ENCODE measurements at places on chromosomes 16 and 17. TPM values are rescaled to one million over a fixed set of nuclear protein-coding genes. Genes with fewer than 3 reads are reported as not detected.

- peak overlapping the region; percentile 78 for H3K27ac ChIP-seq
- peak overlapping the region; percentile 23 for H3K4me3 ChIP-seq
- no peaks in the 10 kb centered on the region for H3K27me3 ChIP-seq
- DNase-seq = no peak
Observed at GRCh38 chr17:8956465-8956902, 9.0 kb downstream of the PIK3R5 start.

GRCh38 chr17:69170377-69170776 lies 28.7 kb upstream of the ABCA6 start:
- no peak for DNase-seq
- no peaks in the 10 kb centered on the region for H3K4me1 ChIP-seq
- H3K27me3 ChIP-seq = no peaks in the 10 kb centered on the region
- H3K27ac ChIP-seq = no peak overlapping the region
- peaks cover 3% of the 10 kb centered on the region for H3K36me3 ChIP-seq

GRCh38 chr17:48619826-48620449 lies 4.8 kb upstream of the HOXB8 start:
- DNase-seq = no peak
- no peaks in the 10 kb centered on the region for H3K36me3 ChIP-seq
- H3K4me1 ChIP-seq = peaks cover 24% of the 10 kb centered on the region
- H3K4me3 ChIP-seq = peak overlapping the region; percentile 4

DNA sequence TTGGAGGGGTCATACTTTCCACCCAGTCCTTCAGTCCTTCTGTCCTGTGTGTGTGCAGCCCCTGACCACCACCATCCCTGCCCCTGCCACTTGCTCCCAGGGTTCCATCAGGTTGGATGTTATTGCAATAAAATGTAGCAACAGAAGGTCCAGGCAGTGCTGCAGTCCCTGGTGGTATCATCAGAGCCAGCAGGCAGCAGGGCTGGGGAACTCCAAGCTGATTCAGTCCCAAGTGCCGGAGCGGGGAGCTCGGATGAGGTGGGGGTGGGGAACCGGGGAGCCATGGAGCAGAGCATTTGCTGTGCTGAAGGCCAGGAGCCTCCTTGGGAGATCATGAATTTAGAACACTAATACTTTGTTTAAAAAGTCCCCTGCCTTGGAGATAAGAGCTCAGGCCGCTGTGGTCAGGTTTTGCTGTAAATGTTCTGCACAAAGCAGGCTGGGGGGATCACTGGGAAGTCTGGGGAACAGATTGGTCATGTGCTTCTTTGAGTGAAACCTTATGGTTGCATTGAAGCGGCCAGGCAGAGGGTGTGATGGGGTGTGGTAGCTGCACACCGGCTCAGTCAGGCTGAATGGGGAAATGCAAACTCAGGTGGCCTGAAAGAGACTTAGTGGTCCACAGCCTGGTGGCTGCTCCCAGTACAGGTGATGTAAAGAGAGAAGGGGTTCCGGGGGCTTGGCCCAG lies 225.9 kb downstream of the SEC14L1 start:
- no peak for DNase-seq
- H3K4me3 ChIP-seq = no peak overlapping the region
- no peaks in the 10 kb centered on the region for H3K27me3 ChIP-seq

GRCh38 chr17:15966879-15967248 lies 21.9 kb downstream of the ADORA2B start:
- no peak for DNase-seq
- no peaks in the 10 kb centered on the region for H3K36me3 ChIP-seq
- H3K27me3 ChIP-seq = no peaks in the 10 kb centered on the region
- peak overlapping the region; percentile 10 for H3K27ac ChIP-seq
- H3K4me1 ChIP-seq = peaks cover 35% of the 10 kb centered on the region

- no peak for DNase-seq
- no peak overlapping the region for H3K27ac ChIP-seq
- H3K36me3 ChIP-seq = no peaks in the 10 kb centered on the region
- H3K27me3 ChIP-seq = peaks cover 12% of the 10 kb centered on the region
Observed at GRCh38 chr17:69724238-69724637, 309.7 kb downstream of the MAP2K6 start.

DNA sequence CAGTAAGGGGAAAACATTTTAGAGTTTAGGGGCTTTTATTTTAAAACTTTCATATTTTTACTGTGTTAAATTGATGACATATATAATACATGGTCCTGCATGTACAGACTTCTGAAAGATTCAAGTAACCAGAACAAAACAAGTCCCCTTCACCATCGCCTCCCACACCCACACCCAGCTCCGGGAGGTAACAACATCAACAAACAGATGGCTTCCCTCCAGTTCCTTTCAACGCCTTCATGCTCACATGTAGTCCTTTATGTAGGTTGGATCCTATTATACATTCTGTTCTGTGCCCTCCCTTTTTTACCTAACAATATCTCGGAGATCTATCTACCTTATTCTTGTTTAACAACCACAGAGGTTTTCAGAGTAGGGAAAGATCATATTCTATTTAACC lies 30.5 kb downstream of the GINS3 start:
- H3K27ac ChIP-seq = no peak overlapping the region
- DNase-seq = no peak
- no peak overlapping the region for H3K4me3 ChIP-seq
- H3K4me1 ChIP-seq = peaks cover 22% of the 10 kb centered on the region
- peaks cover 6% of the 10 kb centered on the region for H3K27me3 ChIP-seq
- H3K36me3 ChIP-seq = no peaks in the 10 kb centered on the region

DNA sequence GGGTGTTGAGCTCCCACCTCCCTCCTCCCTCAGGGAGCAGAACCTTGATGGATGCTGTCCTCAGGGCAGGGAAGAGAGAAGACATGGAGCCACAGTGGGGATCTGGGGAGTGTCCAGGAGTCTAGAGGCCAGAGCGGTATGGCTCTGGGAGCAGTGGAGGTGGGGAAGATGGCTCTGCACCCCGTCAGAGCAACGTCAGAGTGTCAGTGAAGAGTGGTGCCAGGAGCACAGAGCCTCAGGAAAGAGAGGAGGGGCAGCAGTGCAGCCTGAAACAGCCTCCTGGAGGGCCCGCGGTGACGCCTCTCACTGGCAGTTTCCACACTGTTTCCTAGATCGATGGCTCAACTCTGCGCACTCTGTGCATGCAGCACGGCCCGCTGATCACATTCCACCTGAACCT lies 23.2 kb upstream of the SLC5A11 start:
- no peak overlapping the region for H3K27ac ChIP-seq
- no peaks in the 10 kb centered on the region for H3K4me1 ChIP-seq
- DNase-seq = no peak
- no peak overlapping the region for H3K4me3 ChIP-seq
- H3K27me3 ChIP-seq = no peaks in the 10 kb centered on the region

- no peak overlapping the region for H3K4me3 ChIP-seq
- H3K27ac ChIP-seq = no peak overlapping the region
- no peaks in the 10 kb centered on the region for H3K36me3 ChIP-seq
- peaks cover 5% of the 10 kb centered on the region for H3K4me1 ChIP-seq
- no peak for DNase-seq
Observed at GRCh38 chr17:72025113-72025512, 95.7 kb upstream of the SOX9 start.

DNA sequence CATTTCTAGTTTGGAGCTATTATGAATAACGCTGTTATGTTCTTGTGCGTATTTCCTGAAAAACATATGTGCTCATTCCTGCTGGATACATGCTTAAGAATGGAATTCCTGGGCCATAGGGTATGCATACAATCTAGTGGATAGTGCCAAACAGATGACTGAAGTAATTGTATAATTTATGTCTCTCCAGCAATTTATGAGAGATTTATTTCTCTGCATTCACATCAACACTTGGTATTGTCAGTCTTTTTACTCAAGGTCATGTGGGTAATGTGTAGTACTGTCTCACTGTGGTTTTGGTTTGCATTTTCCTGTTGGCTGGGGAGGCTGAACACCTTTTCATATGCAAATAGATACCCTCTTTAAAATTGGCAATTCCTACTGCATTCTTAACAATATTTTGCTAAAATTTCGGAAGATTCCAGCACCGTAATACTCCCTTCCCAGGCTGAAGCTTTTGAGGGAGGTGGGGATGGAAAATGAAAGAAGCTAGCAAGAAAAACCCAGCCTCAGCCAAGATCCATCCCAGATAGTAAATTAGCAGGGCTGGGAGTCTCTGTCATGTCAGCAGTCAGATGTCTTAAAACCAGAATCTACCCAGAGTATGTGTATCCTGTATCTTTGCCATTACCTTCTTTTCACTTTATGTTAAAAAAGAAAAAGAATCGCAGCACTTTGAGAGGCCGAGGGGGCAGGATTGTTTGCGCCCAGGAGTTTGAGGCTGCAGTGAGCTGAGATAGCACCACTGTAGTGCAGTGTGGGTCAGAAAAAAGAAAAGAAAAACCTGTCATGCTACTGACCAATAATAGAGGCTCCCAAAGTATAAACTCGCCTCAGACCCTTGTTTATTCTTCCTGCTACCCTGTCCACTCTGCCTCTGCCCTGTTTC lies 204.9 kb downstream of the LGALS9B start:
- peak overlapping the region; percentile 53 for H3K4me3 ChIP-seq
- H3K4me1 ChIP-seq = peaks cover 38% of the 10 kb centered on the region
- no peak for DNase-seq
- H3K27ac ChIP-seq = peak overlapping the region; percentile 71
- H3K36me3 ChIP-seq = peaks cover 11% of the 10 kb centered on the region

DNA sequence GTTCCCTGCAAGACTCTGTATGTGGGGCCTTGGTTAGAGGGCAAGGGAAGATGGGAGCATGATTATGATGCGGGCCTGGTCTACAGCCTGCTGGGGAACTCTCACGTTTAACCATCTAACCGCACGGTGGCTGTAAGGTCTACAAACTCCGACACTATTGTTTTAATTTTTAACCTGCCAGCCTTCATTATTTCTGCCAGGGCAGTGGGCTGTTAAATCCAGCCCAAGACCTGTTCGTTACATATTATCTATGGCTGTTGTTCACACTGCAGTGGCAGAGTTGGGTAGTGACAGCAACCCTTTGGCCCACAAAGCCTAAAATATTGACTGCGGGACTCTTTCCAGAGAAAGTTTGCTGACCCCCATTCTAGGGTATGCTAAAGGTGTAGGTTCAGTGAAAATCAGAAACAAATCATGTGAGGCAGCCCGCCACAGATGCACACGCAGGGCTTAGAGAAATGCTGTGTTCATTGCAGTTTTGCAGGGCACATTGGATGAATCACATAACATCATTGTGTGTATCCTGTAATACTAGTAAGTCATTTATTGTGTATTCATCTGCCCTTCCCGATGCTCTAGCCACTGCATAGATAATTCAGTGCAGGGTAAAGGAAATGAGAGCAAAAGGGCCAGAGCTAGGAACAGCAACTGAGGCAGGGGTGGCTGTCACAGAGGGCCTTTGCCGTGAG lies 14.3 kb downstream of the SNX29 start:
- peaks cover 16% of the 10 kb centered on the region for H3K4me1 ChIP-seq
- DNase-seq = no peak
- no peak overlapping the region for H3K27ac ChIP-seq
- no peak overlapping the region for H3K4me3 ChIP-seq

- no peak overlapping the region for H3K4me3 ChIP-seq
- no peaks in the 10 kb centered on the region for H3K27me3 ChIP-seq
- H3K4me1 ChIP-seq = peaks cover 11% of the 10 kb centered on the region
- H3K36me3 ChIP-seq = peaks cover 2% of the 10 kb centered on the region
- DNase-seq = no peak
Observed at GRCh38 chr17:13919818-13920217, 149.5 kb upstream of the COX10 start.

DNA sequence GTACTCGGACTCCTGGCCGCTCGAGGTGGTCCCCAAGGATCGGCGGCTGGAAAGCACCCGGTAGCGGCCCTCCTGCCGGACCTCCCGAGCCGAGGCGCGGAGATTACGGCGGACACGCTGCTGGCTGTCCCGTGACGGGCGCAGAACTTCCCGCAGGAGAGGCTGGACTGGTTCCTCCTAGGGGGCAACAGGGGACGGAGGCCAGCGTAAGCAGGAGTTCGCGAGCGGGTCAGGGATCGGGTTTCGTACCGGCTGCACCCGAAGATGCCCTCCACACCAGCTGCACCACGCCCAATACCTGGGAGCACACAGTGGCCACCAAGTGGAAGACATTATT lies 341 bp downstream of the SLC7A6OS start:
- H3K4me3 ChIP-seq = peak overlapping the region; percentile 93
- H3K27me3 ChIP-seq = no peaks in the 10 kb centered on the region
- peak overlapping the region; percentile 95 for H3K27ac ChIP-seq
- no peak for DNase-seq

GRCh38 chr17:77618173-77618572 lies 340.3 kb upstream of the TNRC6C start:
- no peaks in the 10 kb centered on the region for H3K27me3 ChIP-seq
- peak; percentile 20 for DNase-seq
- peak overlapping the region; percentile 80 for H3K27ac ChIP-seq

DNA sequence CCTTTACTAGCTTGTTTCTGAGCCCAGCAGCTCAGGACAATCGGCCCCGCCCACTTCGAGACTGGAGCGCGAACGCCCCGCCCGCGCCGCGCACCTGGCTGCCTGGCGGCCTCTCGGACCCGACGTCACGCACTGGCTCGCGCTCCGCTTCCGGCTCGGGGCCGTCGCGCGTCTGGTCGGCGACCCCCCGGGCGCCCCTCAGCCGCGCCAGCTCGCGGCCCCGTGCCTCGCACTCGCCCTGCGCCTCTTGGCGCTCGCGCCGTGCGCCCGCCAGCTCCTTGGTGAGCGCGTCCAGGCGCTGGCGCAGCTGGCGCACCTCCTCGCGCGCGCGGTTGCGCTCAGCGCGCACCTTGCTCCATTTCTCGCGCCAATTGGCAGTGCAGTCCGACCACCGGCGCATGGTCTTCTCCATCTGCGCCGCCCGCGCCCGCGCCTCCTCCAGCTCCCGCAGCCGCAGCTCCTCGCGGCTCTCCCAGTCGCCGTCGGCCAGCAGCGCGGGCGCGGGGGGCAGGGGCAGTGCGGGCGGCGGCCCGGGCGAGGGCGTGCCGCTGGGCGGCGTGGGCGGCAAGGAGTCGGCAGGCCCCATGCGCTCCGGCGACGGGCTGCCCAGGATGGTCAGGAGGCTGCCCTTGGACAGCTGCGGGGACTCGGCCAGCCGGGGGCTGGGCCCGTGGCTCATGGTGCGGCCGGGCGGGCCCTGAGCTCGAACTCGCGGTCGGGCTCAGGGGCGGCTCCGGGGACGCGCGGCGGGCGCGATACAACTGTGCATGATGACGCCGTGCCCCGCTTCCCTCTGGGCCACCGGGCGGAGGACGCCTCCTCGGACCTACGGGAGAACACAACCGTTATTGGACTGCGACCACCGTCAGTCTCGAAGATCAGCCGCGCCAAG lies 7.6 kb downstream of the CCDC102A start:
- no peak for DNase-seq
- H3K27me3 ChIP-seq = no peaks in the 10 kb centered on the region
- peaks cover 41% of the 10 kb centered on the region for H3K4me1 ChIP-seq
- H3K36me3 ChIP-seq = no peaks in the 10 kb centered on the region
- H3K27ac ChIP-seq = peak overlapping the region; percentile 93

GRCh38 chr17:8060274-8060673 lies 21.4 kb downstream of the ALOX15B start:
- H3K27ac ChIP-seq = no peak overlapping the region
- DNase-seq = peak; percentile 47
- peaks cover 87% of the 10 kb centered on the region for H3K27me3 ChIP-seq

Gene ITPRIPL2
- total RNA-seq = 0.38 TPM

Gene SLC5A11
- total RNA-seq = 0.10 TPM

Gene KIF2B
- total RNA-seq = not detected

Gene MYLK3
- 0.54 TPM for total RNA-seq

Gene KCNAB3
- 7.5 TPM for total RNA-seq

Gene PPP1R27
- not detected for total RNA-seq

Gene ZNF646
- total RNA-seq = 21.8 TPM

Gene C1QTNF8
- not detected for total RNA-seq

Gene CORO1A
- 977 TPM for total RNA-seq

Gene MARCHF10
- total RNA-seq = not detected

Gene TPSD1
- total RNA-seq = not detected

Gene HOXB9
- 3.4 TPM for total RNA-seq

Gene PRSS33
- 0.40 TPM for total RNA-seq

Gene G6PC1
- not detected for total RNA-seq

Gene ADAM11
- 0.10 TPM for total RNA-seq

Gene SLC35B1
- total RNA-seq = 63.8 TPM

All from activated naive CD8-positive, alpha-beta T cell treated with anti-CD3 and anti-CD28 coated beads for 36 hours (primary cell).